ENCODE measurements at places on chromosomes 11 and 22.

GRCh38 chr22:23281406-23282088 lies 101.2 kb downstream of the BCR start:
- peak; percentile 21 for DNase-seq

- DNase-seq = no peak
These were observed 5.1 kb downstream of the OR10V1 start for GRCh38 chr11:59708537-59708936.

GRCh38 chr11:10263929-10264328 lies 30.1 kb downstream of the SBF2 start:
- no peak for DNase-seq

- DNase-seq = no peak
These were observed 20.3 kb upstream of the PARVA start for GRCh38 chr11:12356944-12357655.

GRCh38 chr22:18067121-18067520 lies 10.7 kb upstream of the PEX26 start:
- no peak for DNase-seq

GRCh38 chr11:115161876-115162275 lies 342.3 kb downstream of the CADM1 start:
- DNase-seq = no peak

- DNase-seq = no peak
These were observed 274.4 kb downstream of the C11orf87 start for GRCh38 chr11:109696191-109696897.

GRCh38 chr11:119361941-119362725 lies 15.6 kb upstream of the MFRP start:
- no peak for DNase-seq

DNA sequence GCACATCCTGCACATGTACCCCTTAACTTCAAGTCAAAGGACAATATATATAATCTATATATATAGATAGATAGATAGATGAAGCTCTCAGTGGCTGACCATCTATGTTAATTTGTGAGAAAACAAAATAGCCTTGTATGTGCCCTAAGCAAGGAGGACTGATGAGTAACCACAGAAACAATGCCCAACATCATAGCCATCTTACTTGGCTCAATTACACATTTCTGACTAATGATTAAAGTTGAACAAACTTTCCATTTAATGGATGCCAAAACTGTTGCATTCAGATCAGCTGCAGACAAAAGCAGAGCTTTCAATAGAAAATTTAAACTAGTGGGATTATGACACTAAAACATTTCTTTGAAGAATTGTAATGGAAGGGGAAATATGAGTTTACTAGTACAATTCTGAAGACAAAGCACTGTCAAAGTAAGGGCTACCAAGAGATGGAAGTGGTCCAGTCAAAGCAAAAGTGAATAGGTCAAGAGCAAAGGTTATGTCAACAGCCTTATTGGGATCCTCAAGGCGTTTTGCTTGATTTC lies 1188.2 kb upstream of the RAG2 start:
- no peak for DNase-seq

DNA sequence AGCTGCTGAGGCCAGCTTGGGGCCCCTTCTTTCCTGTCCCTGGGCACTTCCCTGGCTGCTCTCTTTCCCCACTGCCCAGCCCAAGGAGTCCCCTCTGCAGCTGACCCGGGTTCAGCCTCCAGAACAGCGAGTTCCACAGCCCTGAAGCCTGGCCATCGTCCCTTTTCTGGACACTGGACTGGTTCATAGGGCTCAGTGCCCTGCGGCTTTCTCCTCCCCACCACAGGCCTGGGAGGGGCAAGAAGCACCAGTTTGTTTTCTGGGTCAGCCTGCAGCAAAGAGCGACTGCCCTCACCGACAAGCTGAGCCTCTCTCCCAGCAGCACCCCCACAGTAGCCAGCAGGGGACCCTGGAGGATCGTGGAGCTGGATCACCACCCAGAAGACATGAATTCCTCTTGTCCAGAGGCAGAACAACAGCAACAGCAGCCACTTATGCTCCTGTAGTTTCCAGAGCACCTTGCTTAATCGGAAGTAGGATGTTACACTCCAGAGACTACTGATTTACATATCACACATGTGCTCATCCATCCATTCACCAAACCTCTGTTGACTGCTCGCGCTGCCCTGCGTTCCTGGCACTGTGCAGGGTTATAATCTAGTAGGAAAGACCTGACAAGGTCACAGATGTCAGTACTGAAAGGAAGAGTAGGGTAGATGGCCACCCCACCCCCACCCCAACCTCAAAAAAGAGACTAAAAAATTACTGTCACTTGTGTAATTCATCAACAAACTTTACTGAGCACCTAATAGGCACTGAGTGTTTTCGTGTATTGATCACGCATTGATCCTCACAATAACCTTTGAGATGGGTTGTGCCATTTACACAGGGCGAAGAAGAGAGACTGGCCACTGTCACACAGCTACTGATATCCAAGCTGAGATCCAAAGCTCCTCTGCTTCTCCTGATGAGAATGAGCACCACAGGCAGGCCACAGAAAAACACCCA lies 13.0 kb upstream of the CXCR5 start:
- no peak for DNase-seq

DNA sequence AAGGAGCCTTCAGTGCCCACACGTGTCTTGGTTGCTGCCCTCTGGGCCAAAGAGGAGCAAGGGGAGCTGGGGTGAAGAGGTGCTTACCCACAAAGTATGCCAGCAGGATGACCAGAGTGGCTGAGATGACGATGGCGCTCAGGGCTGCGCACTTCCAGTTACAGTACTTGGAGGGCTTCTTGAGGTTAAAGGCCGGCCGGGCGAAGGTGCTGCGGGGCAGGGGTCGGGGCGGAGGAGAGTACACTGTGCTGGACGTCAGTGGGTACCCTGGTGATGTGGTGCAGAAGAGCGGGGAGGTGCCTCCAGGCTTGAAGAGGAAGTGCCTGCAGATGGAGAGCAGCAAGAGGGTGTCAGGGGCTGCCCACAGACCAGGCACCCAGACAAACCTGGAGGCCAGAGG lies 315.0 kb upstream of the NARS2 start:
- no peak for DNase-seq

DNA sequence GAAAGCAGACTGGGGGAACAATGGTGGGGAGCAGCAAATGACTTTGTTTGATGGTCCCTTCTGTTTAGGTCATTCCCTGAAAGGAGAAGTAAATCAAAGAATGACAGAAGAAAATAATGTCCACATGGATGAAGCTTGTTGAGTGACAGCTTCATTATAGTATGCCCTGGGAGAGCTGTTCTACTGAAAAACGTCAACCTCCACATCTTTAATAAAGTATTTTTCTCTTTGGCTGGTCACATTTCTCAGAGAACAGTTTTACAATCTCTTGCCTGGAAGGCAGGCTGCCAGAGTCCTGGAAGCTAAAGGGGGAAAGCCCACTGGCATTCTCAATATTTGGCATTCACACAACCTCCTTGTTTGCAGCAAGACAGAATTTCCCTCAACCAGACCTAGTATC lies 287.9 kb downstream of the SWAP70 start:
- no peak for DNase-seq

DNA sequence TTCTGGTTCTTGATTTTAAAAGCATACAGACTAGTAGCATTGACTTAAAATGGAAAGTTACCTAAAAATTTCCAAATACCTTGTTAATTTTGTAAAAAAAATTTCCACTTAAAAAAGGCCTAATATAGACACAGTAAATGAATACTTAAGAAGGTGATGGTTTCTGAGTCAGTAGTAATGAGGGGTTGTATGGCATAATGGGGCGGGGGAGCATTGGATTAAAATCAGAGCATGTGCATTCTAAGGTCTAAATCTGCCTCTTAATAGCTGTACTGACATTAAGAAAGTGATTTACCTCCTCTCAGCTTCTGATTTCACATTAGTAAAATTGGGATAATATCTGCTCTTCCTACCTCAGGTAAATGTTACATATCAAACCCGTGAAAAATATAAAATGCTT lies 446.5 kb downstream of the AASDHPPT start:
- no peak for DNase-seq

DNA sequence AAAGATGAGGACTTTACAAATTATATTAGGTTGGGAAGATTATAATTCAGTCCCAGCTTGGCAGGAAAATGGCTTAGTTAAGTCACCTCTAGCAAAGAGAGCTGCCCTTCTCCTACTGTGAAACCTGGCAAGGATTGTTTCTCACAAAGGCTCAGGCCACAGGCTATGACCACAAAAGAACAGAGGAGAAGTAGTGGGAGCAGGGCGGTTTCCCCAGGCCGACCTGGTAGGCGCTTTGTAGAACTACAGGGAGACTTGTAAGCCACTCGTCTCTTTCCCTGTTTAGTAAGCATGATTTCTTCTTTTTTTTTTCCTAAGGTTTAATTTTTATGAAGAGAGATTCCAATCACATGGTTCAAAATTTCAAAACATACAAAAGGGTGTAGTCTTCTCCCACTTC lies 4.6 kb downstream of the SNAP29 start:
- no peak for DNase-seq

- DNase-seq = no peak
These were observed 5.1 kb downstream of the CCDC89 start for GRCh38 chr11:85680897-85681296.

GRCh38 chr22:45843031-45843430 lies 133.9 kb downstream of the WNT7B start:
- no peak for DNase-seq

GRCh38 chr11:93073026-93073425 lies 103.6 kb downstream of the MTNR1B start:
- DNase-seq = no peak

DNA sequence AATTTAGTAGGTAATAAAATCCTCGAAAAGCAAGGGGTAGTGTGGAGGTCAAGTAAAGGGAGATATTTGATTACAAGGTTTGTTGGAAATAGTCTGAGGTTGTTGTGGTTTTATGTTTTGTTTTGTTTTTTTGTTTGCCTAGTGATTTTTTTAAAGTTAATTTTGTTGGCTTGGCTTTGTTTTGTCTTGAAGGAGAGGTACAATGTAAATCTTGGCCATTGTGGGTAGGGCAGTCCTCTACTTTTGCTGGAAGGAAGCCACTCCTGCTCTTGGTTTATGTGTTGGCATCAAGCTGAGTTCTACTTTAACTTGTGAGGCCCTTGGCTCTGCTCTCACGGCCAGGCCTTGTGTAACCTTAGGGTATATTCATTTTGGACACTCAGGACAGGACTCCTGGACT lies 3.2 kb downstream of the AMOTL1 start:
- DNase-seq = no peak

DNA sequence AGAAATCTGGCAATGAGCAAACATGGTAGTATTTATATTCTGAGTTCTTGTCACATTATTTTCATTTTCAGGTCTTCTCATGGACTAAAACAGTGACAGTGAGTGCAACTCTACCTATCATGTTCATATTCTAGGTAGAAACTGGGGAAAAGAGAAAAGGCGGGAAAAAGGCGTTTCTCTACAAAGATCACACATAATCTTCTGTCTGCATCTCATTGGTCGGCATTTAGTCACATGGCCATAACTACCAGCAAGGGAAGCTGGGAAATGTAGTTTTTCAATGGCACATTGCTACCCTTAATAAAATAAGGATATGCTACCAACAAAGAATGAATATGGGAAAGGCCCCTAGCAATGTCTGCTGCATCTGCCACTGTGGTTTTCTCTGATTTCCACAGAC lies 57.6 kb upstream of the B3GAT1 start:
- DNase-seq = no peak

GRCh38 chr22:17647991-17648390 lies 9.4 kb downstream of the BCL2L13 start:
- DNase-seq = no peak

DNA sequence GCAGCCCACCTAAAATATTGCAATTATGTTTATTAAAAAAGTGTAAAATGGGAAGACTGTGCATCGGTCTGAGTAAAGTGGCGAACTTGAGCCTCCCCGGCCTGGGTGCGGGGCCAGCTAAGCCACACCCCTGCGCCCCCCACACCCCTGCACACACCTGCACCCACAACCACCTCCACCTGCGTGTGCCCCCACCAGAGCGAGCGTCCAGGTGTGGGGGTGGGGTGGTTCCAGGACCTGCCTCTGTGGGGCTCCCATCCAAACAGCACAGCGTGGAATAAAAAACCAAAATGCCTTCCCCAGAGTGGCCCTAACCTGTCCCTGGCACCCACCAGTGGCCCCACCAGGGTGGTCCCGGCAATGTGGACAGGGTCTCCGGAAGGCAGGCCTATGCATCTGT lies 30.1 kb upstream of the CARS1 start:
- DNase-seq = no peak

- DNase-seq = no peak
These were observed 26.7 kb downstream of the SYT9 start for GRCh38 chr11:7278314-7278917.

DNA sequence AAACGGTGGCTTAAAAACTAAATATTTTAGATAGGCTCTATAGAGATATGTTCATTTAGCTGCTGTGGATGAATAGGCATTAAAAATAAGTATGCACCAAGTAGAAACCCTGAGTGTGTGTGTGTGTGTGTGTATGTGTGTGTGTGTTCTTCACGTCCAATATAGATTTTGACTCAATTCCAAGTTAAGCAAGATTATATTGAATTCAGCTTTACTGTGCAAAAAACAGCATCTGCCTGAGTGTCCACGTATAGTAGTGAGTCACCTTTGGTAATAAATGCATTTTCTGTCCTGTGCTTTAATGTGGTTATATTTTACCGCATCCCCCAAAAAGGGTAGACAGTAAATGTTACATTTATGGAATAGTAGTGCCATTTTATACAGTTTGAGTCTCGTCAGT lies 71.2 kb downstream of the PDHX start:
- no peak for DNase-seq

GRCh38 chr11:32792111-32792947 lies 2.1 kb downstream of the CCDC73 start:
- DNase-seq = no peak

DNA sequence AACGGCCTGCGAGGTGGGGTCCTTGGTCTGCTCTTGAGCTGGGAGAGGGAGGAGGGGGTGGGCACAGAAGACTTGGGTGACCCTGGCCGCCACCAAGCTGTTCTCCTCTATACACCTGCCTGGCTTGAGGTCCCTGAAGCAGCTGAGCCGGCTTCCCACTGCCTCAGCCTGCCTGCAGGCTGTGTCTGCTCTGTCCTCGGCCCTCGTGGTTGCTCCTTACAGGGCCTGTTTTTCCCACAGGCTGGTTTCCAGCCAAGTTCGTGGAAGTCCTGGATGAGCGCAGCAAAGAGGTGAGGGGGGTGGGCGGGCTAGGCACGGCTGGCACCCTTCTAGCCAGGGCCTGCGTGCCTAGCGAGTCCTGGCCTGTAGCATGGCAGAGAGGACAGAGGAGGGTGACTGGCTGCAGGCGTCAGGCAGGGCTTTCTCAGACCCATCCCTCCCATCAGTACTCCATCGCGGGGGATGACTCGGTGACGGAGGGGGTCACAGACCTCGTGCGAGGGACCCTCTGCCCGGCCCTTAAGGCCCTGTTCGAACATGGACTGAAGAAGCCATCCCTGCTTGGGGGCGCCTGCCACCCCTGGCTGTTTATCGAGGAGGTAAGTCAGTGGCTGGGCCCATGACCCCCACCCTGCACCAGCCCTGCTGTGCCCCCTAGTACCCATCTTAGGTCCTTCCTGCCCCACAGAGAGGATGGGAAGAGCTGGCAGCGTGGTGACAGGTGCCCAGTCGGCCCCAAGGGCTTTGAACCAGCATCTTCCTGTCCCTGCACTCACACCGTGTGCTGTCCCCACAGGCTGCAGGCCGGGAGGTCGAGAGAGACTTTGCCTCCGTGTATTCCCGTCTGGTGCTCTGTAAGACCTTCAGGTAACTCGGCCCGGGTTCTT lies 37.7 kb downstream of the SGSM3 start:
- DNase-seq = no peak
